ENCODE measurements at places on chromosomes 3 and 15. TPM values are rescaled to one million over a fixed set of nuclear protein-coding genes. Genes with fewer than 3 reads are reported as not detected.

GRCh38 chr3:45607790-45608189, 13.2 kb downstream of the LIMD1 start:
- H3K27me3 ChIP-seq, result no peaks in the 10 kb centered on the region
- H3K4me1 ChIP-seq, result peaks cover 89% of the 10 kb centered on the region
- H3K36me3 ChIP-seq, result peaks cover 57% of the 10 kb centered on the region
- no peak for DNase-seq
- H3K4me3 ChIP-seq, result no peak overlapping the region

DNA sequence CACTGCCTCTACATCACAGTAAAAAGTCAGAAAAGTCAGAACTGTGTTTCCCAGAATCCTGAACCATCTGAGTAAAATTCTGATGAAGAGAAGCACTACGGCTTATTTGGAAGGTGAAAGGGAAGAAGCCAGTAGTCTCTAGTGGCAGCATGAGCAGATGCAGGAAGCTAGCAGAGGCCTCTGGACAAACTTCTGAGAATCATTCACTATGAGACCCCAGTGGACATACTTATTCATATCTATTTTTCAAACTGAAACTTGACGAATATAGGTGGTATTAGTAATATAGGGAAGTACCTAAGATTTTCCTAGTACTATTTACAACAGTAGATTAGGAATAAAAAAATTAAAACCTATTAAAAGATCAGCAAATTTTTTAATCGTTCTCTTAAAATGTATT, 272.8 kb upstream of the TTC14 start:
- H3K27me3 ChIP-seq, result no peaks in the 10 kb centered on the region
- no peak for DNase-seq
- no peaks in the 10 kb centered on the region for H3K36me3 ChIP-seq
- no peak overlapping the region for H3K27ac ChIP-seq

DNA sequence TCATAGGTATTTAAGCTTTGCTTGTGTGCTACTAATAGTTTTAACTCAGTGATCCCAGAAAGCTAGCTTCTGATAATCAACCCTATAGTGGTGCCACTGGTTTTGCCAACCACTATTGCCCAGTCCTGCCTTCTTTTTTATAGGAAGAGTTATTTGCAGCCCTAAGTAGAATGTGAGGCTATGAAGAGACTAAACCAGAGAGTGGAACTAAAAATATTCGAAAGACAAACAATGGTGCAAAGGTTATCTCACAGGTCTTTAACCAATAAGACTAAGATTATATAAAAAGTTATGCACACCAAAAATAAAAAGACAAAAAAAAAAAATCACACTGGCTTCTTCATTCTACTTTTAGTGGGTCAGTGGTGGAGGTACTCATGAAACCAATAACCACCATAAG, 85.6 kb downstream of the NBEAL2 start:
- H3K4me3 ChIP-seq, result no peak overlapping the region
- H3K27me3 ChIP-seq, result no peaks in the 10 kb centered on the region
- H3K4me1 ChIP-seq, result no peaks in the 10 kb centered on the region
- no peak for DNase-seq
- no peak overlapping the region for H3K27ac ChIP-seq

DNA sequence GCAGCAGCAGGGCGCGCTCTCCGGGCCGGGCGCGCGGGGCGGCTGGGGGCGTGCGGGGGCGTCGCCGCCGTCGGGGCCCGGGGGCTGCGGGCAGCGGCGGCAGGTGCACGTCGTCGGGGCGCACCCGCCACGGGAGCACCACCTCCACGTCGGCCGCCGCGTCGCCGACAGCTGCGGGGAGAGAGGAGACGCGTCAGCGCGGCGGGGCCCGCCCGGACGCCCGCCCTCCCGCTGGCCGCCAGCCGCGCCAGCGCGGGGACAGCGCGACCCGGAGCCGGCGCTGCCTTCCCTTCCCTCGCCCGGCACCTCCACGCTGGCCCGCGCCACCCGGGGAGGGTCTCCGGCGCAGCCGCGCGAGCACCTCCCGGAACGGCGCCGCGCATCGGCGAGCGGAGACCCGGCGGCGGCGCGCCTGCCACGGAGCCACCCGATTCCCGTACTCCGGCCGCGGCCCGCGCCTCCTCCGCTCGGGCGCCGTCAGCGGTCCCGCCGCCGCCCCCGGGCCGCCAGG, 481 bp downstream of the ADAMTS17 start:
- no peak for DNase-seq
- H3K4me1 ChIP-seq, result peaks cover 9% of the 10 kb centered on the region
- no peaks in the 10 kb centered on the region for H3K36me3 ChIP-seq
- H3K4me3 ChIP-seq, result peak overlapping the region; percentile 50

- no peak for DNase-seq
- H3K36me3 ChIP-seq, result peaks cover 10% of the 10 kb centered on the region
Measured at GRCh38 chr3:128648940-128649663, 1.5 kb downstream of the RPN1 start.

Gene CHRNA5
- 1.3 TPM for total RNA-seq

DNA sequence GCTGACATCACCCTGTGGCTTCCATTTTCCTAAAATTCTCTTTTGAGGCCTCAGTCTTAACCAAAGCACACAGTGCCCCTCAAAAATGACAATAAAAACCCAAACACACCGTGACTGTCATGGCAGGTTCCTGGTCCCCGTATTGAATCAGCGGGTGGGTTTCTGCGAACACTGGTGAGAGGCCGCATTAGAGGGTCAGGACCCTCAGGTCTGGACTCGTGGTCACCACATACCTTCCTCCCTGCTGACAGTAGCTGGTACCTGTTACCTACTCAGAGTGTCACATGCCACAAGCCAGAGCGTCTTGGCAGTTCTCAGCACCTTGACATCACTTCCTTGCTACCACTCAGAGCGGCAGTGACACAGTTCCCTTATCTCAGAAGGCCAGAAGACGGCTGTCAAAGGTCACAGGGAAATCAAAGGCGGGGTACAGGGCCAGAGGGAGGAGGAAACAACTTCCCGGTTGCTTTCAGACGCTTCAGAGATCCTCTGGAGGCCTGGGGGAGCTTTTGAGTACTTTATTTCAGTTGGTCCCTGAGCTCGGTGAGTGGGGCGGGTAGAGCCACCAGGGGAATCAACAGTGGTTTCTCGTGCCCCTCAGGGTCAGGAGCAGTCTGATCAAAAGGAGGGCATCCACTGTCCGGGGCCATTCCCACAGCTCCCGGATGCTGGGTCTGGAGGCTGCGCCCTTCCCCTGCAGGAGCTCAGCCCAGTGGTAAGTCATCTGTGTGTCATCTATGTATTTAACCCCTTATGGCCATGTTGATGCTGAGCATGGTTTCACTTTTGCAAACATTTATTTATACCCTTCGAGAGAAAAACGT, at the start of the genes CCR5AS and CCRL2:
Gene CCR5AS (minus strand): TSS at position 279 of the 824 bp plus-strand sequence.
Gene CCRL2 (plus strand): TSS at position 472 of the 824 bp plus-strand sequence. CDS start 821 bp downstream, outside the sequence.
- H3K4me1 ChIP-seq, result peaks cover 31% of the 10 kb centered on the region
- peak; percentile 22 for DNase-seq
- H3K4me3 ChIP-seq, result peak within 1 kb of the TSS; percentile 85

Gene ZCWPW2
- total RNA-seq, result not detected

GRCh38 chr3:146035366-146035765, 125.6 kb downstream of the PLOD2 start:
- H3K36me3 ChIP-seq, result no peaks in the 10 kb centered on the region
- DNase-seq, result no peak
- no peak overlapping the region for H3K27ac ChIP-seq
- H3K4me3 ChIP-seq, result no peak overlapping the region
- H3K27me3 ChIP-seq, result no peaks in the 10 kb centered on the region

DNA sequence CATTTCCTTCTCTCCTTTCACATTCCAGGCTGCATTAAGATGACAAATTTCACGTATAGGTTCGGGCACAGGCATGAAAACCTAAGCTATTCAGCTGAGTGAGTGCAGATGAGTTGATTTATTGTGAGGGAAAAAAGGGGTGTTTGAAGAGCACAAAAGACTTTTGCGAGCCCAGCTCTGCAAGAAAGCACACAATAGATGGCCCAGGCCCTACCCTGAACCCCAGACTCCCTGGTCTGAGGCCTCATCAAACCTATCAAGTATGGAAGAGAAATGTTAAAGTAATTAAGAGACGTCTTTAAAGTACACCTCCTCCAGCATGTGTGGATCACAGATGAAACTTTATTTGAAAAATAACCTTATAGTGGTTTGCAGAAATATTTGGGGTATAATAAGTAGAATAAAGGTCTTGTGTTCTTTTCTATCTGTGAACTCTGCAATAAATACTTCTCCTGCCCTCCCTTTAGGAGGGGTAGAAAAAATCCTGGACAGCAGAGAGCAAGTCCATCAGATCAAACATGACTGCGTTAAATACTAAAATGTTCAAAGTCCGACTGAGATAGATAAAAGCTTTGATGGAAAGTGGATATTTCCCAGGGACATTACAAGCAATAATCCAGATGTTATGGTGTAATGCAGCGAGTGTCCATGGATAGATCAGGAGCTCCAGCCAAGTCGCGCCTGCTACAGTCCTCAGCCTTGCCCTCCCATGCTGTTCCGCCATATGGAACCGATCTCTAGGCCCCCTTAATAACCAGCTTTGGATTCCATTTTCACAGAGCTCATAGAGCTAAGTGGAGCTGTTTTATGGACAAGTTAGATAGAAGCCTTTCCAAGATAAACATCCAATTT, 121.5 kb downstream of the MCTP2 start:
- no peak overlapping the region for H3K27ac ChIP-seq
- peaks cover 66% of the 10 kb centered on the region for H3K36me3 ChIP-seq
- H3K4me1 ChIP-seq, result no peaks in the 10 kb centered on the region

DNA sequence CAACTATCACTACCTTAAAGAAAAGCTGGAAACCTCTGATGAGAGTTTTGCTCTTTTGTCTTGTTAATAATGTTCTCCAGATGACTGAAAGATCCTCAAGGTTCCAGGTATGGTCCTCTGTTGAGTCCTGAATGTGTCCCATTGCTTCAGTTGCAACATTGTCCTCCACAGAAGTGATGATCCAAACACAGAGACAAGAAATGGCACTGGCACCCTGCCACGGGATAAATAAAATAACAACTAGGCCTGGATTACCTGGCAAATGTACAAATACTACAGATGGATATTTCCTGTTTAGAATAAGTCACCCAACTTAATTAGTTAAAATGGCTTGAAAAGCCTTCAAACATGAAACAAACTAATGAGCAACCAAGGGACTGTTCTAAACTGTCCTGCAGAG, 58.3 kb downstream of the EIF3J start:
- no peak for DNase-seq
- H3K27me3 ChIP-seq, result no peaks in the 10 kb centered on the region
- H3K4me1 ChIP-seq, result peaks cover 11% of the 10 kb centered on the region
- H3K4me3 ChIP-seq, result no peak overlapping the region
- H3K27ac ChIP-seq, result peak overlapping the region; percentile 46
- H3K36me3 ChIP-seq, result peaks cover 70% of the 10 kb centered on the region

Gene CCDC54
- total RNA-seq, result not detected

Gene CYP1A1
- total RNA-seq, result 1.3 TPM

- H3K36me3 ChIP-seq, result no peaks in the 10 kb centered on the region
- no peak overlapping the region for H3K27ac ChIP-seq
- no peak overlapping the region for H3K4me3 ChIP-seq
- DNase-seq, result no peak
Measured at GRCh38 chr3:10419637-10420232, 85.7 kb downstream of the ATP2B2 start.

DNA sequence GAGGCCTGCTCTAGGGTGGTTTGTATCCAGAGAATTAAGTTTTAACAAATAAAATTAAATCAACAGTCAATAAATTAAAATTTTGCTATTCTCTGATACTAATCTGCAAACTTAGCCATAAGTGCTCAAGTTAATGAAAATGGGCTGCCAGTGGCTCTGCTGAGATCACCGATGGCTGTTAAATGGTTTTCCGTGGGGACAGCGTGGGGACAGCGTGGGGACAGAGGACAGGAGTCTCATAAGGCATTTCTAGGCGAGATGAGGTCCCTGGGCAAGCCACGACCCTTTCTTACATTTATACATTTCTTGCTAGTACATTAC, 53.0 kb downstream of the SETMAR start:
- H3K27ac ChIP-seq, result no peak overlapping the region
- no peaks in the 10 kb centered on the region for H3K27me3 ChIP-seq
- H3K4me1 ChIP-seq, result peaks cover 4% of the 10 kb centered on the region
- H3K4me3 ChIP-seq, result no peak overlapping the region
- H3K36me3 ChIP-seq, result peaks cover 7% of the 10 kb centered on the region

GRCh38 chr3:53167418-53168174, 6.6 kb downstream of the PRKCD start:
- peaks cover 27% of the 10 kb centered on the region for H3K36me3 ChIP-seq
- peaks cover 93% of the 10 kb centered on the region for H3K4me1 ChIP-seq

Gene ACAP2
- total RNA-seq, result 75.5 TPM

DNA sequence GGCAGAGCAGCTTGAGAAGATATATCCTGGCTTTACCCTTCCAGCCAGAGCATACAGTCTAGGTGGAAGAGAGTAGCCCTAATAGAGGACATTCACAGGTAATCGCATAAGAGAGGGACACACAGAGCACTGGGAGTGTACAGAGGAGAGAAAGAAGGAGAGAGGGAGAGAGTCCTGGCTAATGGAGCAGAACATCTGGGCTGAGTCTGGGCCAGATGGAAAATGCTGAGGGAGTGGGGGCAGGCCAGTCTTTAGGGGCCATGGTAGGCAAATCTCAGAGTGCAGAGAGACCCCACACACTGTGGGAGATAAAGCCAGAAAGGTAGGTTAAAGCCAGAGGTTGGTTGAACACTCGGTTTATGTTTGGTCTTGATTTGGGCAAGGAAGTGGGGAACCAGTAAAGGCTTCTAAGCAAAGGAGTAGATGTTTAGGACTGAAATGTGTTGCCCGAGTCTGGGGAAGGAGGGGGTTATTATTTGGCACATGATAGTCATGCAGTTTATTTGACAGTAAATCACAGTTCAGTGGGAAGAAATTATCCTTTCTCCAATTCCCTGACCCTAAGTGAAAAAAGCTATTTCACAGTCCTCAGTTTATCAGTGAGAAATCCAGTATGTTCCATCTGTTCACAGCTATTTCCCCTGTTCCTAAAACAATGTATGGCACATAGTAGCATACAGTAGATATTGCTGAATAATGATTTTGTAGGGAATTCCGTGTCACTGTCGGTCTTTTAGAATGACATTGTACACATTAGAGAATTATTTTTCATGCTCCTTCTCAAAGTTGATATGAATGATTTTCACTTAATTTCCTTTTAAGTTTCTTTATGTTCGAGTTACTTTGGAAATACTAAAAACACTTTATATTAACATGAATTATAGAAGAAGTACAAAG, 45.7 kb downstream of the PDHB start:
- no peak for DNase-seq
- peaks cover 70% of the 10 kb centered on the region for H3K36me3 ChIP-seq
- H3K4me1 ChIP-seq, result peaks cover 50% of the 10 kb centered on the region
- no peaks in the 10 kb centered on the region for H3K27me3 ChIP-seq
- peak overlapping the region; percentile 42 for H3K27ac ChIP-seq

GRCh38 chr15:35557544-35557943, 11.6 kb upstream of the DPH6 start:
- H3K27ac ChIP-seq, result no peak overlapping the region
- no peak for DNase-seq
- no peaks in the 10 kb centered on the region for H3K4me1 ChIP-seq
- H3K4me3 ChIP-seq, result no peak overlapping the region

DNA sequence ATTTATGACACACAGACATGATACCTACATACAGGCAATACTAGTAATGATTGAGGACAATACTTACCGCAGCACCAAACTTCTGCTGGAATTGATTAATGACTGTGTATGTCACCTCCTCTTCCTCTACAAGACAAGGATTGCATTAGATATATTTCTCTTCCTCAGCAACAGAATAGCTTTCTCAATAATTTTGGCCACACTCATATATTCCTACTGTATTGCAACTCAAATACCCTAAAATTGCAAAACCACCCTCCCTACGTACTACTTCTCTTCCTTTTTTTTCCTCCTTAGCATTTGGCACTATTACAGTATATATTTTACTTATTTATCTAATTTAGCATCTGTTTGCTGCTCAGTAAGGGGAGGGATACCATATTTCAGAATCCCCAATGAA, 14.8 kb downstream of the EXD1 start:
- DNase-seq, result no peak
- no peak overlapping the region for H3K4me3 ChIP-seq
- no peak overlapping the region for H3K27ac ChIP-seq
- H3K27me3 ChIP-seq, result peaks cover 14% of the 10 kb centered on the region
- no peaks in the 10 kb centered on the region for H3K4me1 ChIP-seq

Gene CHRNA3
- not detected for total RNA-seq

Gene TMCO5A
- total RNA-seq, result not detected

Data from activated B cell treated with CpG ODN at 0.5 μM for 24 hours (primary cell).